ENCODE measurements at places on chromosomes 1 and 21.

DNA sequence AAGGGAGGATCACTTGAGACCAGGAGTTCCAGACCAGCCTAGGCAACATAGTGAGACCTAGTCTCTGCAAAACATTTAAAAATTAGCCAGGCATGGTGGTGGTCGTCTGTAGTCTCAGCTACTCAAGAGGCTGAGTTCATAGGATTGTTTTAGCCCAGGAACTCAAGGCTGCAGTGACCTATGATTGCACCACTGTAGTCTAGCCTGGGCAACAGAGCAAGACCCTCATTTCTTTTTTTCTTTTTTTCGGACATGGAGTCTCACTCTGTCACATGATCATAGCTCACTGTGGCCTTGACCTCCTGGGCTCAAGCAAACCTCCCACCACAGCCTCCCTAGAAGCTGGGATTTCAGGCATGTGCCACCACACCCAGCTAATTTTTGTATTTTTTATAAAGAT, 31.9 kb upstream of the RCC2 start:
- no peak for DNase-seq

- no peak for DNase-seq
Measured at GRCh38 chr1:184254849-184255248, 132.0 kb upstream of the C1orf21 start.

- DNase-seq, result no peak
Measured at GRCh38 chr1:227543283-227544066, 19.9 kb upstream of the ZNF678 start.

DNA sequence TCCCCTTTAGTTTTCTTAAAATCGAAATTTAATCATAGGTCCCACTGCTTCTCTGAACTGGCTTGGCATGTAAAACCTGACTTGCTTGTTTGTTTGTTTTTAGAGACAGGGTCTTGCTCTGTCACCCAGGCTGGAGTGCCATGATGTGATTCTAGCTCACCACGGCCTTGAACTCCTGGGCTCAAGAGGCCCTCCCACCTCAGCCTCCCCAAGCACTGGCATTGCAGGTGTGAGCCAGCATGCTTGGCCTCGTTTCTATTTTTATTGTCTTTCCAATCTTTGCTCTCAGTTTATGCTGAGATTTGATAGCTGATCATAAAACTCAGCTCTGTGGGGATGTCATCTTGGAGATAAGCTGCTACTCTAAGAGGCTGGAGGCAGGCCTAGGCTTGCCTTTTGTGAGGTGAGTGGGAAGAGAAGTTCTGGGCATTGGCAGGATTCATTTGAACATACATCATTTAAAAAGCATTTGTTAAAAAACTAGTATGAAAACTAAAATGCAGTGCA, 51.5 kb upstream of the GCLM start:
- no peak for DNase-seq

- peak; percentile 52 for DNase-seq
Measured at GRCh38 chr1:41776891-41777441, 141.8 kb downstream of the HIVEP3 start.

GRCh38 chr1:58754073-58754613, 29.7 kb downstream of the JUN start:
- no peak for DNase-seq

GRCh38 chr1:201703621-201704438, 125.1 kb upstream of the IPO9 start:
- DNase-seq, result peak; percentile 80

DNA sequence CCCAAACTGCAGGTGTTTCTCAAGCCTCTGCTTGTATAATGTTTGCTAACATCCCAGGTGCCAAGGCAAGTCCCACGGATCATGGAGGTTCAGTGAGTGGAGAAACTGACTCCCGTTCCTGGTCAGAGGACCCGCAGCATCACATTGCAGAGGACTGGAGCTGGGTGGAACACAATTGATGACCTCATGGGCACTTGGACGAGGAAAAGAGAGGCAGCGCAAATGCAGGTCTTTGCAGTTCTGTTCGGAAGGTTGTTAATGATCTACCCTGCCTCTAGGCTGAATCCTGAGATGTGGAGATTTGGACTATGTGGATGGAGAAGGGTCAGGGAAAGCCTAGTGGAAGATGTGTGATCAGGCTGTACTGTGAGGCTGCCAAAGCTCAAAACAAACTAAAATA, 192.9 kb downstream of the DUSP10 start:
- no peak for DNase-seq

DNA sequence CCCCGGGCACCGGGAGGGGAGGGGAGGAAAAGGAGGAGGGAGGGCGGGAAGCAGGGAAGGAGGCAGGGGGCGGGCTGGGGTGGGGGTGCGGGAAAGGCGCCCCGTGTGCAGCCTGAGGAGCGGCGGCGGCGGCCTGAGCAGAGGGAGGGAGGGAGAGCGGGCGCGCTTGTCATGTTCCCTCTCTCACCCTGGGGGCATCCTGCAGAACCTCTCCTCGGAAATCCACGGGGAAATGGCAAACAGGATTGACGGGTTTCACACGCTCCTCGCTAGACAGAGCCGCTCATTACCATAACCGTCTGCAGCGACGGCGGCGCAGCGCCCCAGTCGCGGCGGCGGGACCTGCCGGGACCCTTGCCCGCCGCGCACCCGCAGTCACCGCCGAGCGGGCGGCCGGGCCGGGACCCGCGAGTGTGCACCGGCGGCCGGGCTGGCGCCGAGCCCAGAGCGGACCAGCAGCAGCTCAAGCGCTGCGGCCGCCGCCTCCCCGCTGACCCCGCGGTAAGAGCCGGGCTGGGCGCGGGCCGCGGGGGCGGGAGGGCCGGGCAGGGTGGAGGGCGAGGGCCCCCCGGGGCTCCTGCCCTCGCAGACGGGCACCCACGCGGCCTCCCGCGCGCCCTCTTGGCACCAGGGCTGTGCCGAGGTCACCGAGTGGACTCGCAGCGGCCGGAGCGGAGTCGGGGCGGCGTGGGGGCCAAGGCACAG, at the start of gene SERTAD4:
SERTAD4 (plus strand) TSS at position 286 of the 705 bp plus-strand sequence. CDS start 5,165 bp downstream, outside the sequence.
- peak; percentile 57 for DNase-seq

DNA sequence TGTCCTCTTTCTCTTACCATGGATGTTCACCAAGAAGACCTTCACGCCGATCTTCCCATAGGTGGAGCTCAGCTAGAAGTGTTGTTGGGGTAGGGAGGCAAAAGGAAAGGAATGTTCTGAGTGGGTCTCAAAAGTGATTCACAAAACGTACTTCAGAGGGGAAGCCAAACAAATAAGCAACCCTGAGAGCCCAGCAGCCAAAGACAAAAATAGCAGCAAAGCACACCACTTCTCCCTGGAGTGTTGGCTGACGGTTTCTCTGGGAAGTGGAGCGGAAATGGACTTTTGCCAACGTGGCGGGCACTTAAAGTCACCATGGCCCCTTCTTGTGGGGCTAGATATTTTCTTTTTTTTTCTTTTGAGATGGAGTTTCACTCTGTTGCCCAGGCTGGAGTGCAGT, 23.1 kb downstream of the SLC26A9 start:
- peak; percentile 46 for DNase-seq
